ENCODE measurements at places on chromosomes 4 and X.

DNA sequence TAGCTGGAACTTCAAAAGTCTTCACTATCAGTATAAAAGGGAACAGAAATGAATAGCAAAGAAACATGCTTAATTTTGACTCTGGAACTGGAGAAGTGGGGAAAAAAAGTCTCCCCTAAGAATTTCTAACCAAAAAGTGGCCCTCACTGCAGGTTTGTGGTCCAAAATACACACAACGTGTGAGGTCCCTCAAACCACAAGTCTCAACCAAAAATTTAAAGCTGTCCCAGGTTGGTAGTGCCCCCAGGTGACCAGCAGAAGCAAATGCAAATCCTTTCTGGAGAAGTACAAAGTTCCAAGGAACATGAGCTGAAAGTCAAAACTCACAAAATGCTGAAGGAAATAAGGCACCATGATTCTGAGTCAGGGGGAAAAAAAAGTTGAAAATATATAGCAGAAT lies 23.6 kb upstream of the VAMP7 start:
- DNase-seq = no peak

GRCh38 chrX:84189125-84189524 lies 1.1 kb upstream of the RPS6KA6 start:
- DNase-seq = no peak

DNA sequence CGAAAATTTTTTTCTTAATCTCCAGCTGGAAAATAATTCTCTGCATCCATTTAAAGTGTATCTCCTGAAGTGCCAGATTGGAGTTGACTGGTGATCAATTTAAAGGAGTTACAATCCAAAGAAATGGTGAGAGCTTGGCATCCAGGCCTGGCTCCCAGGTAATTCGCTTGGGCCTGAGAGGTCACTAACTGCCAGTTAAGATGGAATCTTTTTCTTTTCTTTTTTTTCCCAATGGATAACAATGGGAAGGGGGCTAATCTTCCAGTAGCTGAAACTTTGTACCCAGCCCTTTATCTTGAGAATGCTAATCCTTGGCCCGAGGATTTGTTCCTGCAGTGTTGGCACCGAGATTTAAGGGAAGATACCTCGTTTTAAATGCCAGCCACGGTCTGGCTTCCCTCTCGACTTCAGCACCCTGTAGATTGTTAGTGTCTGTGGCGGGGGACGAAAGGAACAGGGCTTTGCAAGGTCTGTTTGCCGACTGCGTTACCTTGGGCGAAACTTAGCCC lies 13.3 kb upstream of the PITX2 start:
- no peak for DNase-seq

- no peak for DNase-seq
Measured at GRCh38 chrX:1564750-1565683, 26.4 kb upstream of the AKAP17A start.

DNA sequence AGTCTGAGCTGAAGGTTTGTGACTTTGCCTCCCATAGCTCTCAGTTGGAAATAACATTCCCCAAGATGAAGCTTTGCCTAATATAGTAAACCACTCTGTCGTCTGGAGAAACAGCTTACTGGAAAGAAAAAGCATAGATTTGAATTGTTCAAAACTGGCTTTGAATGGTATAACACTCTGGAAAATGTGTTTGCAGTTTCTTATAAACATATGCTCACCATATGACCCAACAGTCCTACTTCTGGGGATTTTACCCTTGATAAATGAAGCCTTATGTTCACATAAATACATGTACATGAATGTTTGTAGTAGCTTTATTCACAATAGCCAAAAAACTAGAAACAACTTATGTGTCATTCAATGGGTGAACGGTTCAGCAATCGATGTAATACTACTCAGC lies 10.2 kb downstream of the VEGFD start:
- DNase-seq = no peak

DNA sequence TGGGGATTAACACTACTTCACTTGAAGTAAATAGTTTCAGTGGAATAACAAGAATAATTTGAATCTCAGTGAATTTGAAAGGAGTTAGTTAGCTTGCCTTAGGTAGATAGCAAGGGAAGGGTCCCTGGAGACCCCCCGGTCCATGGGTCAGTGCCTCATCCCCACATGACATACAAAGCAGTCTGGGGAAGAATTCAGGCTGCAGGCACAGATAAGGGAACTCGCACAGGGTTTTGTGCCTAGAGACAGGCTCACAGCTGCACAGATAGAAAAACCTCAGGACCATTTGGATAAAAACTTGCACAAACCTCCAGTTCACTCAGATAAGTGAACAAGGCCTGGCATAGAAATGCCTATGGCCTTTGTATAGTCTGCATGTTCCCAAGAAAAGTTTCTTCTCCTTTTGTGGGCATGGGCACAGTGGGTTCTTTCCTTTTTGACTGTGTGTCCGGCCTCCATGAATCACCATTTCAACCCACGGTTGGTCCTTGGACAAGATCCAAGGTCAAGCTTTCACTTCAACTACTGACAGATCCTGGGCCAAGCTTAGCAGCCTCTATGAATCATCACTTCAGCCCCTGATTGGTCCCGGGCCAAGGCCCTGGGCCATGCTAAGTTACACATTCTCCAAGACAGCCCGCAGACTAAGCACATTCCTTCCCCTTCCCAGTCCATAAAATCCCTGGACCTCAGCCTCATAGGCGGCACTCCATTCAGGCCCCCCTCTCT lies 108.3 kb upstream of the KLHL4 start:
- no peak for DNase-seq

- no peak for DNase-seq
Measured at GRCh38 chrX:132365490-132365889, 123.3 kb downstream of the MBNL3 start.

GRCh38 chr4:152234571-152234970 lies 301.3 kb downstream of the FBXW7 start:
- DNase-seq = no peak

- peak; percentile 69 for DNase-seq
Measured at GRCh38 chrX:96685210-96686099, 813 bp downstream of the DIAPH2 start.

DNA sequence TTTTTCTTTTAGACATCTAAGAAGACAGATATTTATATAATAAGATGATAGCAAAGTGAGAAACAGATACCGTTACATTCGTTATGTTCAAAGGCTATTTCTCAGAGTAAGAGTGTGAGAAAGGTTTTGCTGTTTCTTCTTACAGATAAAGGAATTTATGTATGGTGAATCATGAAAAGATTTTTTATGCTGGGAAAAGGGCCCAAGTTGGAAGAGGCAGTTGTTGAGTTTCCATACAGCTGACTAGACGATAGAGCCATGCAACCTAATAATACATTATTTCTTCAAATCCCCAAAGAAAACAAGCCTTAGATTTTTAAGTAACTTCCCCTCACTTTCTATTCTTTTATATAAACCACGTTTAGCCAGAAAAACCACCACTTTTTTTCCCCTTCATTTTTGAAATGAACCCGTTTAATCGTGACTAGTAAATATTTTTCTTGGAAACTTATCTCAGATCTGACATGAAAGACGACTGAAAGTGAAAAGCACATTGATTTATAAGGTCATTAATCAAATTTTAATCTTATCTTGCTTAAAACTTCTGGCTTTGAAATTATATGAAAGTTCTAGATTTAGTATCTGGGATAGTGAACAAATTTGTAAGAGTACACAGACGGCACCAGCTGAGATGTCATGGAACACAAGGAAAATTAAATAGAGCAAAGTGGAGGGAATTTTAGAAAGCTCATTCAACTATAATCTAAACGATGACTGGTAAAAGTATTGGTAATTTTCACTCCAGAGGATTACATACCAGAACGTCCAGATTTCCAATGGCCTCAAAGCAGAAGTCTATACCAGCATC lies 10.9 kb downstream of the ADH6 start:
- no peak for DNase-seq

DNA sequence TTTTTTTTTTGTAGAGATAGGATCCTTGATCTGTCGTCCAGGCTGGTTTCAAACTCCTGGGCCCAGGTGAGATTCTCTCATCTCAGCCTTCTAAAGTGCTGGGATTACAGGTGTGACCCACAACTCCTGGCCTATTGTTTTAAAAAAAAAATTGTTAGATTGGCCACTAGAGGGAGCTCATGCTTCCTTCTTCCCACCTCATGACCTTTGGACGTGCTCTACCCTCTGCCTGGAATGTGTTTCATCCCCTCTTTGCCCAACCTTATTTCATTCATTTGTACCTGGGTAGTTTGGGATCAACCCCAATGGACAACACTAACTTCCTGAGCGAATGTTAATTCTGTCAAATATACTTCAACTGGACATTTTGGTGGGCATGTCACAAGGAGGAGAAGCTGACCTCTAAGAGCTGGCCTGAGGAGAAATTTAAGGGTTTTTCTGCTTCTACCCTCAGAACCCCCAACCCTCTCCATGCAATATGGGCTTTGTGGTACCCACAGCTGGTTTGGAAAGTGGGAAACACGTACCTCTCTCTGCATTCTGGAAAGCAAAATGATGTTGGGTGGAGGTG lies 6.4 kb downstream of the PPEF2 start:
- no peak for DNase-seq

- no peak for DNase-seq
Measured at GRCh38 chr4:78525559-78525958, 26.0 kb upstream of the ANXA3 start.

GRCh38 chr4:133150486-133151340 lies 1.6 kb downstream of the PCDH10 start:
- DNase-seq = no peak

GRCh38 chr4:130422261-130422660 lies 1326.3 kb downstream of the C4orf33 start:
- DNase-seq = no peak

- DNase-seq = no peak
Measured at GRCh38 chr4:95021099-95021498, 263.3 kb downstream of the BMPR1B start.

DNA sequence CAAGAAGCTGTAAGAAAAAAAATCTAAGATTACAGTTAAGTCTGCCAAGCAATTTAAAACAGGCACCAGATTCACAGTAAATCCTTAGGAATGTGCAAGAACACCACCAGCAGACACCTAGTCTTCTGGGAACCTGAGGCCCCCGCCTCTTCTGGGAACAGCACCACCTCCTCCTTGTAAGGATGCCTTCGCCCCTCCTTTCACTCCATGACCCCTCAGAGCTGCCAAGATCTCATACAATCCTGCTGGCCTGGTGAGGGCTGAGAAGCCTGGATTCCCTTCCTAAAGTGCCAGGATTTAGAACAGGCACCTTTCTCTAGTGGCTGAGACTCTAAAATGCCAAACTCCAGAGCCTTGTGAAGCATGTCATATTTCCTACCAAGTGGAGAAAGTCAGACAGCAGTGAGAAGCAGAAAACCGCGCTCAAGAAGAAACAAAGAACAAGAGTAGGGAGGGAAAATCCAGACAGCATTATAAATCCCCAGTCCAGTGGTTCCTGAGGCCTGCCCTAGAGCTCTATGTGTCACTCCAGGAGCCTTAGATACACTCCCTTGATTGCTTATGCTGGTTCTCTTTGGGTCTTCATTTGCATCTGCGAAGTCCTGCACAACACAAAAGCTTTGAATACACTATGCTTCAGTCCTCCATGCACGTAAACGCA lies 166.4 kb downstream of the TSPAN5 start:
- DNase-seq = no peak

DNA sequence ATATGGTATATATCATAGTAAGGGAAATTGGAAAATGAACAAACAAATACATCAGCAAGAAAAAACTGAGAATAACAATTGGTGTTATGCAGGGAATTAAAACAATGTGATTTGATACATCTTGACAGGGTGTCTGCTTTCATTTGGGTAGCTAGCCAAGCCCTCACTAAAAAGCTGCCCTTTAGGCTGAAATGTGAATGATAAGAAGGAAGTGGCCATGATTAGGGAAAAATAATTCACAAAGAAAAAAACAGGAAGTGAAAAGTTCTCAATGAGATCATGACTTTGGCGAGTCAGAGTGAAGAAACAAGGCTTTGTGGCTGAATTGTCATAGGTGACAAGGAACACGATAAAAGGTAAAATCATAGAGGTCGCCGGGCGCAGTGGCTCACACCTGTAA lies 675.8 kb upstream of the SLIT2 start:
- no peak for DNase-seq

- DNase-seq = no peak
Measured at GRCh38 chrX:152899111-152899873, 1.4 kb downstream of the ZNF185 start.

- no peak for DNase-seq
Measured at GRCh38 chrX:12958461-12958860, 16.4 kb upstream of the TMSB4X start.

DNA sequence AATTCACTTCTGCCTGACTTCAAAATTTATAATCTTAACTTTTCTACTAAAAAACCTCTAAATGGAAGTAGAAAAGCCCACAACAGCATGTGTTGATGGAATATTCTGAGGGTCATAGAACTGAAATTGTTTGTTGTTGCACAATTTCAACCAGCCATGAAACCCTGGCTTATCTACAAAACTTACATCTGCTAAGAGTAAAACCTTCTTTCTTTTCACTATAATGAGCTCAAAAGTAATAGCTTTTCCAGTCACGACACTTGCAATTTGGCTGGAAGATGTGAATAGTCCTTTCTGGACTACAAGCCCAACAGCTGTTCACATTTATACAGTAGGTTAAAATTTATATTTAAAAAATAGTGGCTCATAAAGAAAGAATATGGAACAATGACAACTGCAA lies 250.0 kb downstream of the GPAT3 start:
- no peak for DNase-seq

DNA sequence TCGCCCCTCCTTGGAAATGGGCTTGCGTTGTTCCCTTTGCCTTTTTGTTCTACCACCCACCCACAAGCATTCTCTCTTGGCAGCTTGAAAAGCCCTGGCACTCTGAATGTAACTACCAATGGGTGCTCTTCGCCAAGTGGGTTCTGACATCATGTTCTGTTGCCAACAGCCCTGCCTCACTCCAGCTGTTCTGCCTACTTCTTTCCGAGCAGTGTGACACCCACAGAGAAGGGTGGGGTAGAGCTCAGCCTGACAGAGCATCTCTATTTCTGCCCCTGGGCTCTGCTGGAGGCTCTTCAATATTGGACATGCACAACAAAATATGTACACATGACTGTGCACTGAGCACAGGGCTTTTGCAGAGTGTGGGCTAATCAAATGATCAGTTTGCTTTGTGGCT lies 15.6 kb upstream of the EXOSC9 start:
- no peak for DNase-seq

DNA sequence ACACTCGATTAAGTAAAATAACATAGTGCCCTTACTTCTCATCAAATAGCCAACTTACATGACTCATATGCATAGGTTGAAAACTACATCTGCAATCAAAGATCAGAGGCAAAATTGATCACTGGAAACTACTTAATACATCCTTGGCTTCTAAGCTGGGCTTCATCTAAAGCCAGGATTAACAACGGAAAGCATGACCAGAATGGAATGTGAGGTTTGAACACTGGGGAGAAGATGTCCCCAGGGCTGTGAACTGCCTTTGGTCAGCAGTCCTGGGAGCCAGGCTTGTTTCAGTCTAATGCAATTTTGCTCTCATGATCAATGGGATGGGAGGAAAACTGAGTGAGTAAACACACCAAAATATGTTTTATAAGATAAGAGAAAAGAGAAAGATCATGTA lies 192.5 kb upstream of the TTC29 start:
- no peak for DNase-seq

GRCh38 chr4:41632481-41633073 lies 94.6 kb downstream of the LIMCH1 start:
- no peak for DNase-seq

- no peak for DNase-seq
Measured at GRCh38 chrX:151711787-151712186, 4.0 kb upstream of the FATE1 start.

Data from activated naive CD4-positive, alpha-beta T cell treated with anti-CD3 and anti-CD28 coated beads, Interleukin-2, amount 10 ng/mL, durations not matched to agents 7 days and 5 days (primary cell).